Naive thymus-derived CD4-positive, alpha-beta T cell (primary cell): ENCODE measurements at places on chromosomes 1 and 21. TPM values are rescaled to one million over a fixed set of nuclear protein-coding genes. Genes with fewer than 3 reads are reported as not detected.

Gene SH2D2A
- total RNA-seq = 156 and 164 TPM in 2 replicates

Gene SLFNL1
- 0.19 TPM for total RNA-seq

Gene CROCC
- 62.7 TPM for total RNA-seq

GRCh38 chr1:218164111-218164929, 120.8 kb upstream of the RRP15 start:
- peak overlapping the region; percentile 42 for H3K4me3 ChIP-seq
- H3K27me3 ChIP-seq = peaks cover 11% of the 10 kb centered on the region
- H3K4me1 ChIP-seq = no peaks in the 10 kb centered on the region
- H3K27ac ChIP-seq = no peak overlapping the region

DNA sequence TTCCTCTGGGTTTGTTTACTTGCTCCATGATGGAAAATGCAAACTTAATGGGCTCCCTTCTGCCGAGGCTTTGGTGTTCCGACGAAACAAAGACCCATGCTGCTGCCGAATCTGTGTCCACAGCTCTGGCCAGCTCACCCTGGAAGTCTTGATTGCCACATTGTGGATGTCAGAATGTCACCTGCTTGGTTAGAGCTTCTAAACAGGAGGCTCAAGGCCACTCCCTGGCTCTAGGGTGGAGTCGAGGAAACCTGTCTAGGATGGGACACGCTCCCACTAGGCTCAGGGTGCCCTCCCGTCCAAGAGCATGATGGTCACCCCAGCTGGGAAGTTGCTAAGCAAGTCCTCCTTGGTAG, 279.3 kb upstream of the VAMP3 start:
- no peaks in the 10 kb centered on the region for H3K36me3 ChIP-seq
- H3K4me1 ChIP-seq = no peaks in the 10 kb centered on the region
- no peak for DNase-seq
- H3K4me3 ChIP-seq = no peak overlapping the region
- no peak overlapping the region for H3K27ac ChIP-seq
- no peaks in the 10 kb centered on the region for H3K27me3 ChIP-seq

DNA sequence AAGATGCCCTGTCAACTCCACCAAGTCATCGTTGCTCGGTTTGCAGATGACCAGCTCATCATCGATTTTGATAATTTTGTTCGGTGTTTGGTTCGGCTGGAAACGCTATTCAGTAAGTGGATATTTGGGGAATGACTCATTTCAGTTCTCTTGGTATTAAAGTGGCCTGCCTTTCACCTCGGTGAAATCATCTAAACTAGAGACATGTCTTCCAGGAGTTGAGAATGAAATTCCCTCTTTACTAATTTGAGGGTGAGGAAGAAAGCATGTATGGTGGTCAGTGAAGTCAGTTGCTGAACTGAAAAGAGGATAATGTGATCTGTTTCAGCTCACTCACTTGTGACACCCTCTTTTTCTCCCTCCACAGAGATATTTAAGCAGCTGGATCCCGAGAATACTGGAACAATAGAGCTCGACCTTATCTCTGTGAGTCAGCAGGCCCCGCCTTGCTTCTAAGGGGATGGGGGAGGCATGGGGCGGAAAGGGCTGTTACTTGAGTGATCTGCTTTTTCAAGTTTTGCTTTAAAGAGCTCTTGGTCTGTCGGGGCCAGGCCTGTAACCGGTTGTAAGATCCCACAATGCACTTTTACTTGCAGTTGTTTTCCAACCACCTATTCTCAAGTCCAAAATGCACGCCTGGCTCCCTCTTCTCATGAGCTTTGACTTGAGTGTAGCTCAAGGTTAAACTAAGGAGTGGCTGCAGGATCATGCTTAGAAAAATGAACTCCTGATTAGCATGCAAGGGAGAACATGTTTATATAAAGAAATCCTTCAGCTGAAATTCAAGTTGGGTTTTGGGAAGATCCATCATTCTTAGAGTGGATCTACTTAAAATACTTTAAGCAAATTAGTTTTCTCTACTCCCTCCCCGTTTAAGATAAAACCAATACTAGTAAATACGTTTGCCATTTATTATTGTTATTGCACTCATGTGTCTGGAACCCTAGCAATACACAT, 59.8 kb downstream of the CAPN2 start:
- peak overlapping the region; percentile 17 for H3K27ac ChIP-seq
- H3K27me3 ChIP-seq = no peaks in the 10 kb centered on the region
- no peak for DNase-seq
- H3K4me1 ChIP-seq = no peaks in the 10 kb centered on the region
- no peak overlapping the region for H3K4me3 ChIP-seq

DNA sequence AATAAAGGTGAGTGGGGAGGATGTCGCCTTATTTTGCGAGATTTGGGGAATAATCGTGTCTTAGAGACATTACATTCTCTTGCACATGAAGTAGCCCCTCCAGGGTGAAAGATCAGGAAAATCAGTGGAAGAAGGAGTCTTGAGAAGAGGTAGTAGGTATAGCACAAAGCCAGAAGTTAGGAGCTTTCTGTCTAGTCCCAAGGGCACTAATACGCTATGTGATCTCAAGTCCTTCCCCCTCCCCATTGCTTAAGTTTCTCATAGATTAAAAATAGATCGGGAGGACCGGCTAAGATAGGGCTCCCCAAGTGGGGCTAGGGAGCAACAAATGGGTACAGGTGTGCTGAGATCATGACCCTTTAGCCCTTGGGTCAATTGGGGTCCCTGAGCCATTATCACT, 13.5 kb downstream of the LRRN2 start:
- no peak overlapping the region for H3K27ac ChIP-seq
- no peaks in the 10 kb centered on the region for H3K36me3 ChIP-seq
- H3K4me3 ChIP-seq = no peak overlapping the region
- no peaks in the 10 kb centered on the region for H3K27me3 ChIP-seq

DNA sequence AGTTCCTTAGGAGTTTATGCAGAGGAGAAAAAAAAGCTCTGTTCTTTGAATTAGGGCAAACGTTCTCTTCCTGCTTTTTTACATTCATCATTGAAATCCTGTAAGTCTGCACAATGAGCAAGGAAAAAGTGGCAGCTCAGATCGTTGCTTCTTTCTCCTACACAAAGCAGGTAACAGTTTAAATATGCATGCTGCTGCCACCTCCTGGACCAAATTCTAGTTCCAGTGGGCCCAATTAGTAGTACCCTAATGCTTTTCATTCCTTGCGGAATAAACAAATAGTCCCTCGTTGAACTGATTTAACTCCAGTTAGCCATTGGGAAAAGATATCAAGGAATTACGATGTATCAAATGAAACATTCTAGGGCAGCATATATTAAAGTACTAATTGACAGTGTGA, 20.1 kb downstream of the YTHDF2 start:
- no peak overlapping the region for H3K4me3 ChIP-seq
- no peaks in the 10 kb centered on the region for H3K36me3 ChIP-seq
- H3K27me3 ChIP-seq = no peaks in the 10 kb centered on the region
- no peak overlapping the region for H3K27ac ChIP-seq
- no peak for DNase-seq

GRCh38 chr1:111961016-111961415, 28.5 kb downstream of the KCND3 start:
- H3K36me3 ChIP-seq = no peaks in the 10 kb centered on the region
- no peaks in the 10 kb centered on the region for H3K4me1 ChIP-seq
- no peaks in the 10 kb centered on the region for H3K27me3 ChIP-seq

DNA sequence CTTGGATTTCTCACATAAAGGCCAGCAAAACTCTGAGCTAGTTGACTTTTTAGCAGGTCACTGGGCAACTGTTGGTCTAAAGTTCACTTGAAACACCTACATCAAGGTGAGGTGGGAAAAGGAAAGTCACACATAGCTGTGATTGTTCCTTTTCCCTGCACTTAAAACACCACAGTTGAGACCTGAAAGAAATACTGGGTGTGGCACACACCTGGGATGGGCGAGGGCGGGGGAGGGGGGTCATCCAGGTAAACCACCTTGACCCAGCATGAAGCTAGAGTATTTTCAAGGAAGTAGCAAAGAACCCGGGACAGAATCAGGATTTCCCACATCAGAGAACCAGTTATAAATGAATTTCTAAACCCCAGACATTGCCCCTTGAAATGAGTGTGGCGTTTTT, 26.4 kb downstream of the ZNF697 start:
- DNase-seq = no peak
- no peaks in the 10 kb centered on the region for H3K4me1 ChIP-seq
- H3K36me3 ChIP-seq = no peaks in the 10 kb centered on the region
- no peak overlapping the region for H3K27ac ChIP-seq
- H3K27me3 ChIP-seq = no peaks in the 10 kb centered on the region

DNA sequence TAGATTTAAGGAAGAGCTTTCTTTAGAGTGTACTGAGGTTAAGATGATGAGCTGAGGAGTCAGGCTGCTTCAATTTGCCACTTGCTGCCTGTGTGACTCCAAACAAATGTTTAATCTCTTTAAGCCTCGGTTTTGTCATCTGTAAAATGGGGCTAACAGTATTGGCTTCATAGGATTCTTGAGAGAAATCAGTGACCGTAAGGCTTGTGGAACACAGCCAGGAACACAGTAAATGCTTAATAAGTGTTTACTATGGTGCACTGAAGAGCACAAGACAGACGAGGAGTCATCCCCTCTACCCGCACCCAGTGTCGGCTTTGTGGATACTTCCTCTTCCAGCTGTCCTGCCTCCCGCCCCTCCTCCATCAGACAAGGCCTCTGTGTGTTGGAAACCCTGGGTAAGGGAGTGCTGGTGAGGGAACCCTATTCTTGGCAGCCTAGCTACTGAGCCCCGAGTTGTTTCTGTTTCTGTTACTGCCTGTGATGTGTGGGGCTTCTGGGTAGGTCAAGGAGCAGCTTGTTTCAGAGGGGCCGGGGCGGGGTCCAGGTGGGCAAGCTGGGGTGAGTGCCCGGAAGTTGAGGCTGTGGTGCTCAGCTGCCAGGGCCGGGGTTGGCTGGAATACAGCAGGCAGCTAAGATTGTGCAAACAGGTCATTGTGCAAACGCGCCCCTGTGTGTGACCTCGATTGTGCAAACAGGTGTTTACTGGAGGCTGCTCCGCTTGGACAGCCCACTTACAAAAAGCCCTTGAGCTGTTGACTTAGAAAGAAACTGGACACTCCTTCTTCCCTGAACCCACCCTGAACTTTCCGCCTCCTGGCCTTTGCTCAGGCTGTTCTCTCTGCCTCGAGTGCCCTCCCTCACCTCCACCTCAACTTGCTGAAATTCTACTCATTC, 4.0 kb upstream of the CSF3R start:
- H3K27ac ChIP-seq = no peak overlapping the region
- no peak for DNase-seq
- H3K4me3 ChIP-seq = no peak overlapping the region
